ENCODE measurements at places on chromosomes 7 and 10. TPM values are rescaled to one million over a fixed set of nuclear protein-coding genes. Genes with fewer than 3 reads are reported as not detected.

The GPR22 gene
- total RNA-seq, result 4.0 TPM

The VAX1 gene
- 0.25 TPM for total RNA-seq

The SUN3 gene
- not detected for total RNA-seq

The SHH gene
- 7.9 TPM for total RNA-seq

The METTL27 gene
- total RNA-seq, result 4.3 TPM

The MINPP1 gene
- 39.6 TPM for total RNA-seq

The SPDYE11 gene
- 0.54 TPM for total RNA-seq

The OPN1SW gene
- not detected for total RNA-seq

The SPDYE5 gene
- not detected for total RNA-seq

DNA sequence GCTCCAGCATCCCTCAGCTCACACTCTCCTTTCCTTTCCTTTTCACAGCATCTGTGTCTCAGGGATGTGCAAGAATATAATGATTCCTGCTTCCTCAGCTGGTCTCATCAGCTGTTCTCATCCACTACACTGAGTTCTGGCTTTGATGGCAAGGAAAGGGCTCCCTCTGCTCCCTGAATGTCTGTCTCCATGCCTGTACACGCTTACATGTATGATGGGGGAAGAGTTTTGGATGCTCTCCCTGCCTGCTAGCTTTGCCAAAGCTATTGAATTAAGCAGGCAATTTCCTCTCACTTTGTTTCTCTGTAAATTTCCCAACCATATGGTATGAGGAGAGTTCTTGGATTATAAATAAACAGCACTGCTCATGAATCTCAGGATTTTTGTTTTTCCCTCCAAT is 254.5 kb downstream of the SORCS3 start:
- DNase-seq, result no peak

DNA sequence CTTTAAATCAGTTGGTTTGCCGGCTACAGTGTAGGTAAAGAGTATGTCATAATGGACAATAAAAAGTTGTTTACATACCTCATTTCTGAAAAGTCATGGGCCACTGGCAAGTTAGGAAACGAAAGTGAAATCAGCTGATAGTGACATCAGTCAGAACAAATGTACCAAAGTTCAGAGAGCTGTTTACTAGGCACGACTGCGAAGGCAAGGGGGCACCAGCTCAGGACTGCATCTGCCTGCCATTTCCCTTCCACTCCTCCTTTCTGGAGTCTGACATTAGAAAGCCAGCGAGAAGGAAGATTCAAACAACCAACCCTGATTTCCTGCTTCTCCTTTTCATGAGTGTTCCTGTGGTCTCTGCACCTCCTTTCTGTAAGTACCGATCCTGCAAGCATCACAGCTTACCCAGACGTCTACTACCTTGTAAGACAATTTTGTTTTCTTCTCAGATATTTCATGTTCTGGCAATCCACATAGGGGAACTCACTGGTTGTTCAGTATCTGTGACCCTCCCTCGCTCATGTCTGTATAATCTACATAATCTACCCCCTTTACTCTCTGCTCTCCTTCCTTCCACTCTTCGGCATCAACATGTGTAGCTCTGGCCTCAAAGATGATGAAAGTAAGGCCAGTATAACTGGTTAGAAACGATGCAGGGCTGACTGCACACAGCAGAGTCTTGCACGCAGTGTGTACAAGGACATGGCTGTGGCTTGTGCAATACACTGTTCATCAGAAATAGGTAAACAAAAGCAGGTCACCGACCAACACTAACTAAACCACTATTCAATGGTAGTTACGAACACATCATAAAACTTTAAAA is at the start of gene TMEM140:
TMEM140 (plus strand) TSS at position 174 of the 823 bp plus-strand sequence. CDS start 16,370 bp downstream, outside the sequence.
- peak; percentile 28 for DNase-seq

DNA sequence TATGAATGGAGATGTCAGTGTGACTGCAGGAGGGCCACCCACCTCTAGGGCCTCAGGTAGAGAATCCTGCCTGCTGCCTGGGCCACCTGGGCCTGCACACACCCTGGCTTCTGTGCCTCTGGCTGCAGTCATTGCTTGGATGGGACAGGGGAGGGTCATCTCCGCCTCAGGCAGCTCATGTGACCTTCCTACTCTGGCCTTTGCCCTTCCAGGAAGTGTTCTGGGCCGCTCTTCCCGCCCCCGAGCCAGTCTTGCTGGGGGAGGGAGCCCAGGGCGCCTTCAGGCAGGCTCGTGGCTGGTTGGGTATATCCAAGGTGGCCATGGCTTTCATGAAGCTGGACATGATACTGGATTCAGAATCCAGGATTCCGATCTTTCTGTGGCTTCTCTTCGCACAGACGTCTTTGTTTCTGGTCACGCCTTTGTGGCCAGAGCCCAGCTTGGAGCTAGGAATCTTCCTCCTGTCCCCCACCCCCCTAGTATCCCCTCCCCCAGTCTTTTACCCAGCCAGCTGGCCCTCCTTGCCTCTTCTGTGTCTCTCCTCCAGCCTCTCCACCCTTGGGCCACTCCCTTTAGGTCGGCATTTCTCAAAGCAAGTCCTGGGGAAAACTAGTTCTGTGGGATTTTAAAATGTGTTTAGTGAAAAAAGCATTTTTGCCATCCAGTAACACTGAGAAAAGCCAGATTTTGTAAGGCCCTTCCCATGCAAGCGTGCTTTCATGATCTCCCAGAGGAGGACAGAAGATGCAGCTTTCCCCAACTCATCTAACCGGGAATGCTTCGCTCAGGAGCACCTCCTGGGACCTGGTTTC is 119.6 kb downstream of the ZMIZ1 start:
- DNase-seq, result no peak

- no peak for DNase-seq
Measured at GRCh38 chr10:125370578-125370977, 210.2 kb upstream of the CTBP2 start.

DNA sequence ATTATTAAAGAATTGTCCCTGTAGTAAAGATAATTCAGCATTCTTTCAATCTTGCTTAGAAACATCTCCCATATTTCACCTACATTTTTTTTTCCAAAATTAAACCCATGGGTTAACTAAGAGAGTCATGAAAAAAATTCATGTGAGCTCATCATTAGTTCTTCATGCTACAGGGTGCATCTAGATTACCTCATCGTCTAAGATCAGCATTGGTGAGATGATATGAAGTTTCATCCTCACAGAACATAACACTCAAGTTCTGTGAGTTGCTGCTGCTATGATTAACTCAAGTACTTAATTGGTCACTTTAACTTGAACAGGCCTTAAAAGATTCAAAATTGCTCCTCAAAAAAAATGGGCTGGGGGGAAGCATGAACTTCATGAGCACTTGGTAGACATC is 50.0 kb downstream of the RAB11FIP2 start:
- no peak for DNase-seq

GRCh38 chr10:97312897-97313296 is 6.2 kb upstream of the FRAT1 start:
- no peak for DNase-seq

- no peak for DNase-seq
Measured at GRCh38 chr7:106610996-106611886, 49.7 kb downstream of the CCDC71L start.

DNA sequence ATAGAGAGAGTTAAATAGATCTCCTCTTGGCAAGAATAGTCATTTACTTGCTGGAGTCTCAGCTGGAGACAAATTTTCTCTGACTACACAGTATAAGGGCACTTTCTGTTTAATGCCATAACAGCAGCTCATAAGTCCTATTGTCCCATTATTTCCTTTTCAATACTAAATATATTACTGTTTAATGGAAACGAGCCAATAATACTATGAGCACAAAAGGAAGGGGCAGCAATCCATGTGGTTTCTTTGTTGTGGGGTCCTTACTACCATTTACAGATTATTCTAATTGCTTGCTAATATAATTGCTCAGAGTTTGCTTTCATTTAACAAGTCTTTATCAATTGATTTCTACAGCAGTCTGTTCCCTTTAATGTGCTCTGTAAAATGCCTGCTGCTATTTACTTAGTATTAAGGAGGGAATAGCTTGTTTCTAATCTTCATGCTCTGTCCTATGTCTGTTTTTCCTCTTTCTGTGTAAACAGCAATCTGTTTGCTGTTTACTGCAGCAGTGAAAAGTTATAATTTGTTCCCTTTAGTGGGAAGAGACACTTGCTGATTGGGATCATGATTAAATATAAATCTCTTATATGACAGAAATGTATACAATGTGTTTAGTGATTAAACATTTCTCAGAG is 296.2 kb upstream of the SMIM30 start:
- DNase-seq, result no peak

DNA sequence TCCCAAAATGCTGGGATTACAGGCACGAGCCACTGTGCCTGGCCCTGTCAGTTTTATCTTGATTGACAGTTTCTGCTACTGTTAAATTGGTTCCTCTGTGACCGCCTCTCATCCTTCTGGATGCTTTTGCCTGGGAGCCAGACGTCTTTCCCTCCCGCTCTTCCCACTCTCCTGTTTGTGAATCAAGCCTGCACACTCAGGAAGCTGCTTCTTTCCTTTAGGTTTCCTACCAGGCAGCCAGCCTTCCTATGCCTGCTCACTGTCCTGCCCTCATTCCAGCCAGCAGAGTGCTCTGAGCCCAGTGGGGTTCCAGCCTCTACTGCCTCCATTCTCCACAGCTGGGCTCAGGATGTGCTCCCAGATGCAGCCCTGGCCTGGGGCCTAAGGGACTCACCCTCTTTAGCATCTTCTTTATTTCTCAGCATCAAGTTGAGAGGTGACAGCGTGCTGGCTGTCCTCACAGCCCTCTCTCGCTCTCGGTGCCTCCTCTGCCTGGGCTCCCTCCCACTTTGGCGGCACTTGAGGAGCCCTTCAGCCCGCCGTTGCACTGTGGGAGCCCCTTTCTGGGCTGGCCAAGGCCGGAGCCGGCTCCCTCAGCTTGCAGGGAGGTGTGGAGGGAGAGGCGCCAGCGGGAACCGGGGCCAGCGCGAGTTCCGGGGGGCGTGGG is 5.1 kb downstream of the SH2D4B start:
- DNase-seq, result no peak

- no peak for DNase-seq
Measured at GRCh38 chr7:70113536-70113935, 515.3 kb downstream of the AUTS2 start.

- no peak for DNase-seq
Measured at GRCh38 chr10:14405076-14406065, 74.6 kb upstream of the FRMD4A start.

- no peak for DNase-seq
Measured at GRCh38 chr10:1477578-1477977, 259.7 kb downstream of the ADARB2 start.

DNA sequence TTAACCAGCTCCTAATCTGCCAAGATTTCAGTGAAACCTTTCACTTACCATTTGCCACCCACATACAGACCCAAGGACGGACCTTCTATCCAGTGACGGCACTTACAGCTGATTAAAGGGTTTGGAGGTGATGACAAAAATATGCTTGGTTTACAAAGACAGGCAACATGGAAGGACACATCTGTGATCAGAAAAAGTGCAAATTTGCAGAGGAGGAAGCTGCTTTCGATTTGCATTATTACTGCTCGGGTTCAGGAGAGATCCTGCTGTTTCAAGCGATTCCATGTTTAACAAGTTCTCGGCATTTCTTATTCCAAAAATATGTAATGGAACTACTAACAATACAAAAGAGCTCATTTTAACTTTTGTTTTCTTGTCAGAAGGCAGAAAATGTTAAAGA is 109.0 kb downstream of the JAZF1 start:
- DNase-seq, result no peak

- no peak for DNase-seq
Measured at GRCh38 chr10:43890124-43890523, 241.4 kb upstream of the ZNF32 start.

DNA sequence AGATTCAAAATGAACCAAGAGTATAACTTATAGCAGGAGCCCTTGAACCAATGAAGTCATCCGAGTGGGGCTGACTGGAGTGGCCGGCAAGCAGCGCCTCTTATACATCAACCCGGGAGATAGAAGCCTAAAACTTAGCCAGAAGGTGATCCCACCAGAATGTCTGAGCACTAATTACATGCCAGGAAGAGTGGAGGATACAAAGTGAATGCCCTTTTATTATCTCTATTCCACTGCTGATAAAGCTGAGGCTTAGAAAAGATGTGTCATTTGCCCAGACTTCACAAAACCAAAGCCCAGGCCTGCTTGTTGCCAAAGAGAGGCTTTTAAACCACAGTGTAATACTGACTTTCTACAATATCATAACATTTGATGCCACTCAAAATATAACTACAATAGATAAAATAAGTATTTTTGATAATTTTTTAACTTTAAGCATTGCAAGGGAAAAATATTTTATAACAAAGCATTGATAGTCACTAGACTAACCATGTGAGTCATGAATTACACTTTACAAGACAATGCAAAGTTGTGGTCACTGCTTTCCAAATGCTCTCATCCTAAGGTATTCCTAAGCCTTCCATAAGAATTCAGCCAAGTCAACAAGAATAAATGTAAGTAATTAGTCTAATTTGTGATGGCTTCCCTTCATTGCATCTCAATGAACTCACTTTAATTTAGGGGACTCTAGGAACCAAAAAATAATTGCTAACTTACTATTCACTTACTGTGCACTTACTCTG is 58.6 kb upstream of the ARID5B start:
- DNase-seq, result no peak

DNA sequence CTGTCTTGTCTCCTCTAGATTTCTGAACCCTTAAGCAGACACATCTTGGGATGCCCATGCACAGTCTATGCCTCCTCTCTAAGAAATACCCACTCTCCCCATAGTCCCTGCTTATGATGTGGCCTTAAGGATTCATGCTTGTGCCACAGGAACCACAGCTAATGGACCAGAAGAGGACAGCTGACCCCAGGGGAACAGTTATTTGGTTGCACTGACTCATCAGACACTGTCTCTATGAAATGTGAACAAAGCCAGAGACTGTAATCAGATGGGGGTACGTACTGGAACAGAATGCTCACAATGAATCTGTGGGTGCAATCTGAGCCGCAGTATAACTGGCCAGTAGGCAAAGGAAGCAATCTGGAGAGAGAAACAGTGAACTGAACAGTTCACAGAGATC is 121.9 kb downstream of the USP6NL start:
- no peak for DNase-seq

- DNase-seq, result peak; percentile 65
Measured at GRCh38 chr7:139358541-139359365, 941 bp upstream of the LUC7L2 start.

DNA sequence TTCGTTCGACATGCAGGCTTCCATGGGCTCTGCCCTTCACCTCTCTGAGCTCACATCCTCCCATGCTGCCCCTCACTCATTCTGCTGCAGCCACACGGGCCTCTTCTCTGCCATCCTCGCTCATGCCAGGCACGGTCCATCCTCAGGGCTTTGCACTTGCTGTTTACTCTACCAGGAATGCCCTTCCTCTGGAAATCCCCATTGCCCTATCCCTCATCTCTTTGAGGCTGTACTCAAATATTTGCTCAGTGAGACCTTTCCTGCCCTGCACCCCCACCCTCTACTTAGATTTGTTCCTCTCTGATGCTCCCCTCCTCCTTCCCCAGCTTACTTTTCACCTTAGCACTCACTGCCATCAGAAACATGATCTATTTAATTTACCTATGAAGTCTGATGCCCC is 107.0 kb upstream of the ZNF716 start:
- DNase-seq, result no peak

GRCh38 chr7:27220440-27220955 is 20.6 kb upstream of the HOXA13 start:
- no peak for DNase-seq

DNA sequence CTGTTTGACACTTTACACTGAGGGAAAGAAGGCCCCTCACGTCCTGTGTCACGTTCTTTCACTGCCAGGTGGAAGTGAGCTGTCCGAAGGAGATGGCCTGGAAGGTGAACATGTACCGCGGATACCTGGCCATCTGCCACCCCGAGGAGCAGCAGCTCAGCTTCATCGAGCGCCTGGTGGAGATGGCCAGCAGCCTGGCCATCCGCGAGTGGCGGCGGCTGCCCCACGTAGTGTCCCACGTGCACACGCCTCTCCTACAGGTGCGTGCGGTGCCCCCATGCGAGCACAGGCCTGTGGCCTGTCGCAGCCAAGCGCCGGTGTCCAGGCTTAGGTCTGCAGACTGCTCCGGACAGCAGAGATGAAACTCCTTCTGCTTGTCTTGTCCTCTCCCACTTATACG is 103.4 kb downstream of the TRRAP start:
- DNase-seq, result no peak
